ENCODE measurements at places on chromosomes 6 and 20.

GRCh38 chr6:111669326-111669725, 63.6 kb upstream of the TRAF3IP2 start:
- no peak for DNase-seq

- DNase-seq: no peak
Measured at GRCh38 chr6:36596356-36596755, 2.2 kb downstream of the SRSF3 start.

GRCh38 chr20:3898639-3899038, 9.5 kb downstream of the PANK2 start:
- no peak for DNase-seq

- no peak for DNase-seq
Measured at GRCh38 chr6:5679691-5680090, 327.0 kb downstream of the NRN1 start.

GRCh38 chr6:16656451-16656850, 104.8 kb downstream of the ATXN1 start:
- DNase-seq: no peak

GRCh38 chr6:22053391-22053997, 243.3 kb downstream of the PRL start:
- no peak for DNase-seq
